A549 treated with AZD2906 at 1 μM for 4 hours (cell line): ENCODE measurements at places on chromosomes 16 and 17. TPM values are rescaled to one million over a fixed set of nuclear protein-coding genes. Genes with fewer than 3 reads are reported as not detected.

Gene PDE6G
- total RNA-seq: 1.5 to 2.8 TPM (median 2.4 TPM) in 5 replicates

Gene OTOP2
- total RNA-seq: 0.05 to 0.06 TPM in 2 of 5 replicates, not detected in the others

Gene BCL6B
- total RNA-seq: not detected in 5 replicates

Gene SPNS2
- total RNA-seq: 9.9 to 19.0 TPM (median 14.4 TPM) in 5 replicates

Gene LITAFD
- total RNA-seq: not detected in 5 replicates

Gene SLFN13
- total RNA-seq: 3.2 to 4.9 TPM (median 3.7 TPM) in 5 replicates

Gene LRRC37A
- 0.80 to 1.2 TPM (median 0.94 TPM) in 5 replicates for total RNA-seq

Gene MYOCD
- total RNA-seq: 0.66 to 1.1 TPM (median 0.83 TPM) in 5 replicates

Gene TOP2A
- total RNA-seq: 189 to 242 TPM (median 198 TPM) in 5 replicates

Gene MPP3
- total RNA-seq: 13.9 to 16.7 TPM (median 15.3 TPM) in 5 replicates

Gene QPRT
- 0.59 to 1.2 TPM (median 0.70 TPM) in 5 replicates for total RNA-seq

Gene KRT25
- total RNA-seq: not detected in 5 replicates

Gene GPRC5B
- total RNA-seq: 36.5 to 44.6 TPM (median 41.3 TPM) in 5 replicates

Gene MMP15
- total RNA-seq: 45.8 to 63.1 TPM (median 61.8 TPM) in 5 replicates

Gene TBC1D16
- total RNA-seq: 11.4 to 17.3 TPM (median 14.5 TPM) in 5 replicates

Gene ABCC3
- 112 to 132 TPM (median 127 TPM) in 5 replicates for total RNA-seq

Gene SALL1
- 0.23 to 0.71 TPM (median 0.44 TPM) in 5 replicates for total RNA-seq

Gene USH1G
- 0.06 to 0.13 TPM (median 0.11 TPM) in 5 replicates for total RNA-seq

Gene PRAC1
- not detected in 5 replicates for total RNA-seq

Gene HOXB1
- not detected in 5 replicates for total RNA-seq

Gene RAD51C
- 49.3 to 57.2 TPM (median 55.8 TPM) in 5 replicates for total RNA-seq

Gene FN3KRP
- 68.3 to 70.4 TPM (median 69.8 TPM) in 5 replicates for total RNA-seq

Gene DDX28
- total RNA-seq: 17.2 to 21.0 TPM (median 19.3 TPM) in 5 replicates

Gene HSPB9
- not detected in 5 replicates for total RNA-seq

Gene HSF5
- total RNA-seq: not detected in 5 replicates

Gene MYH2
- total RNA-seq: not detected in 5 replicates
